Immature natural killer cell (primary cell): ENCODE measurements at places on chromosomes 5 and 9. TPM values are rescaled to one million over a fixed set of nuclear protein-coding genes. Genes with fewer than 3 reads are reported as not detected.
A peak's percentile ranks its signal among the peaks of the same experiment; 100 is the strongest.

TMEM215 gene
- polyA plus RNA-seq: not detected

CMBL gene
- polyA plus RNA-seq: 0.84 TPM

DNA sequence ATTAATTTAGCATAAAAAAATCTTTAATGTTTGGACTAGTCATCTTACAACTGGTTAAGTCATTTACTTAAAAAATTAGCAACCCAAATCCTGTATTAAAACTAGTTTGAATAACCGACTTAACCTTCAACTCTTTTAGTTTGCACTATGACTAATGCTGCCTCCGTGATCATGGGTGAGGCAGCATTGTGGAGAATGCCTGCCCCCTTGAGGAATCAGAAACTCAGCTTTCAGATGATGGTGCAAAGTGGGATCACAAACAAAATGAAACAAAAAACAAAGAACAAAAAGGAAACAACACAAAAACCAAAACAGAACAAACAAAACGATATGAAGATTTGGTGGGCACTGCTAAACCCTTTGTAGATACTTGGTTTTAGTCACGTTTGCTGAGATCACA, 127.0 kb upstream of the PALM2AKAP2 start:
- no peak overlapping the region for H3K27ac ChIP-seq
- no peaks in the 10 kb centered on the region for H3K4me1 ChIP-seq
- no peaks in the 10 kb centered on the region for H3K36me3 ChIP-seq
- no peaks in the 10 kb centered on the region for H3K27me3 ChIP-seq
- H3K4me3 ChIP-seq: no peak overlapping the region

- H3K27me3 ChIP-seq: peaks cover 14% of the 10 kb centered on the region
- peaks cover 24% of the 10 kb centered on the region for H3K36me3 ChIP-seq
- peak overlapping the region; percentile 93 for H3K27ac ChIP-seq
- peaks cover 72% of the 10 kb centered on the region for H3K4me1 ChIP-seq
Observed at GRCh38 chr5:143400541-143401226, 2.8 kb downstream of the NR3C1 start.

- no peak for DNase-seq
- H3K27ac ChIP-seq: no peak overlapping the region
- no peaks in the 10 kb centered on the region for H3K27me3 ChIP-seq
- H3K4me3 ChIP-seq: no peak overlapping the region
Observed at GRCh38 chr5:118220556-118221195, 767.7 kb downstream of the DTWD2 start.

GRCh38 chr9:125797930-125798329, 50.8 kb downstream of the PBX3 start:
- no peaks in the 10 kb centered on the region for H3K4me1 ChIP-seq
- H3K4me3 ChIP-seq: no peak overlapping the region
- no peaks in the 10 kb centered on the region for H3K27me3 ChIP-seq
- peaks cover 8% of the 10 kb centered on the region for H3K36me3 ChIP-seq

GRCh38 chr5:56512313-56512996, 279.3 kb upstream of the ANKRD55 start:
- H3K27ac ChIP-seq: no peak overlapping the region
- DNase-seq: no peak
- peaks cover 3% of the 10 kb centered on the region for H3K27me3 ChIP-seq
- peaks cover 12% of the 10 kb centered on the region for H3K4me1 ChIP-seq

DNA sequence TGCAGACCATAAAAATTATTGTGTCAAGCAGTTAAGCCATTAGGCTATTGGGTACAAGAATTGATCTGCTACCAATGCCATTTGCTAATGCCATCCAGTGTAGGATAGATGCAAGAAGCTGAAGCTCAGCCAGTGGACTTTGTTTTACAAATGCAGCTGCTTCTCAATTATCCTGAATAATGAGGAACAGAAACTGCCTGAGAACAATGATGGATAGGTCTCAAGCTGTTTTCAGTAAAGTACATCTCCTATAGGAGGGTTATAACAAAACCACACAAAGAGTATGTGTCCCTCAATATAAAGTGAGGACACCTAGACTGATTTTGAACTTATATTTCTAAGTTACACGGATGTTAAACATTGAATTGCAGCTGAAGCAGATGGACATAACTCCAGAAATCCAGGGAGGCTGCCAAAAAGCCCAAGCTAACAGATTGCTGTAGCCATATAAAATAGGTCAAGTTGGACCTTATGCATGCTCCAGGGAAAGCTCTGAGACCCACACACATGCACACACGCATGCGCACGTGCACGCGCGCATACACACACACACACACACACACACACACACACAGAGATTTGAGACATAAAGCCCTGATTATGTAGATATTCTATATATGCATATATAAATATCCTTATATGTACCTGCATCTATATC, 482.7 kb upstream of the CD180 start:
- DNase-seq: no peak
- no peak overlapping the region for H3K4me3 ChIP-seq
- no peak overlapping the region for H3K27ac ChIP-seq
- peaks cover 4% of the 10 kb centered on the region for H3K27me3 ChIP-seq

GRCh38 chr9:76699971-76700370, 64.3 kb upstream of the PCA3 start:
- H3K27me3 ChIP-seq: no peaks in the 10 kb centered on the region
- no peak for DNase-seq
- H3K4me1 ChIP-seq: no peaks in the 10 kb centered on the region
- no peaks in the 10 kb centered on the region for H3K36me3 ChIP-seq
- no peak overlapping the region for H3K4me3 ChIP-seq
- no peak overlapping the region for H3K27ac ChIP-seq

DNA sequence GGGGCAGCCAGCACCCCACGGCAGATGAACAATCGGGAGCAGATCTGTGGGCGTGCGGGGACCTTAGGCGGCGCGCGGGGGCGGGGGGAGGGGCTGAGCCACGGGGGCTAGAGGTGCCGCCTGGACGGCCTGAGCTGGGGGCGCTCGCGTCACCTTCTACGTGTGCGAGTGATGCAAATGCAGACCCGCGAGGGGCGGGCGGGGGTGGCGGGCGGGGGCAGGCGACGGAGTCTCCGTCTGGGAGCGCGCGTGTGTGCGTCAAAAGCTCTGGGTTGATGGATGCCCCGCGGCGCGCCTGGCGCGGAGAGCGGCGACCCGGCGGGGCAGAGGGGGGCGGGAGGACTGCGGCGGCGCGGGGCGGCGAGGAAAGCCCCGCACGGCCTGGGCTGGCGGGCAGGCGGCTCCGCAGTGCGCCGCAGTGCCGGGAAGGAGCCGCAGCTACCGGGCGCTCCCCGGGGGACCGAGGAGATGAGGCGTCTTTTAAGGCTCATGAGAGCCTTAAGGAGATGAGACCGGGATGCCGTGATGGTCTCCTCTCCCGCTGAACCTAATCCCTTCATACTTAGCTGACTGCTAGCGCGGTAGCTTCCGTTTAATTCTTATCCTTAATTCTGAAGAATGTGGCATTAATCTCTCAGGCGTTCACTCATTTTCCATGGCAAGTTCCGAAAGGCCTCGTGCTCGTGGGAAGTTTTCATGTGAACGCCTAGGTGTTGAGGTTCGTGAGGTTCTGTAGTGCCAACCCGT, 1.5 kb downstream of the SV2C start:
- no peaks in the 10 kb centered on the region for H3K36me3 ChIP-seq
- peak overlapping the region; percentile 53 for H3K4me3 ChIP-seq
- H3K27me3 ChIP-seq: peaks cover 28% of the 10 kb centered on the region
- peaks cover 22% of the 10 kb centered on the region for H3K4me1 ChIP-seq
- no peak for DNase-seq

- no peak overlapping the region for H3K27ac ChIP-seq
- H3K4me3 ChIP-seq: no peak overlapping the region
- DNase-seq: no peak
- H3K27me3 ChIP-seq: peaks cover 1% of the 10 kb centered on the region
Observed at GRCh38 chr9:35000535-35001284, 11.2 kb downstream of the DNAJB5 start.

- H3K36me3 ChIP-seq: peaks cover 12% of the 10 kb centered on the region
- DNase-seq: no peak
- H3K27me3 ChIP-seq: peaks cover 16% of the 10 kb centered on the region
Observed at GRCh38 chr9:36991516-36992134, 42.4 kb downstream of the PAX5 start.

GRCh38 chr9:89362647-89363310, 44.5 kb downstream of the SECISBP2 start:
- peaks cover 14% of the 10 kb centered on the region for H3K27me3 ChIP-seq
- peak overlapping the region; percentile 18 for H3K27ac ChIP-seq
- DNase-seq: no peak
- peaks cover 32% of the 10 kb centered on the region for H3K36me3 ChIP-seq
- H3K4me3 ChIP-seq: no peak overlapping the region
- H3K4me1 ChIP-seq: peaks cover 22% of the 10 kb centered on the region
